ENCODE measurements at places on chromosomes 11 and 22.

DNA sequence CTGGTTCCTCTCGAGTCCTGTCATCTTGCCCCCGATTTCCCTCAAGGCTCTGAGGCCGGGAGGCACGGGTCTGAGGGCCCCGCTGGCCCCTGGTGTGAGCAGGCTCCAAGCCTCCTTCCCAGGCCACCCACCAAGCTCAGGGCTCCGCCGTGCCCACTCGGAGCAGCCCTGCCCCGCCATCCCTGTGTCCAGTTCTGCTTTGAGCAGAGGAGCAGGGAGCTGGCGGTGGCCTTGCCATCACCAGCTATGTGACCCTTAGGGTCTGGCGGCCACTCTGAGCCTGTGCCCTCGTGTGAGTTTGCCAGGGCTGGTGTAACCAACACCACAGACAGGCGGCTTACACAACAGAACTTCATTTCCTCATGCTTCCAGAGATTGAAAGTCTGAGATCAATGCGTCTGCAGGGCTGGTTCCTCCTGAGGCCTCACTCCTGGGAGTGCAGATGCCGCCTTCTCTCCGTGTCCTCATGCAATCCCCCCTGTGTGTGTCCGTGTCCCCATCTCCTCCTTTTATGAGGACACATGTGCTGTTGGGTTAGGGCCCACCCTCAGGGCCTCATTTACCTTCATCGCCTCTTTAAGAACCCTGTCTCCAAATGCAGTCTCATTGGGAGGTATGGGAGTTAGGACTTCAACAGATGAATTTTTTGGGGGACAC, 36.5 kb upstream of the CELSR1 start:
- H3K4me3 ChIP-seq = no peak overlapping the region
- no peak overlapping the region for H3K27ac ChIP-seq
- peaks cover 17% of the 10 kb centered on the region for H3K4me1 ChIP-seq
- DNase-seq = no peak

DNA sequence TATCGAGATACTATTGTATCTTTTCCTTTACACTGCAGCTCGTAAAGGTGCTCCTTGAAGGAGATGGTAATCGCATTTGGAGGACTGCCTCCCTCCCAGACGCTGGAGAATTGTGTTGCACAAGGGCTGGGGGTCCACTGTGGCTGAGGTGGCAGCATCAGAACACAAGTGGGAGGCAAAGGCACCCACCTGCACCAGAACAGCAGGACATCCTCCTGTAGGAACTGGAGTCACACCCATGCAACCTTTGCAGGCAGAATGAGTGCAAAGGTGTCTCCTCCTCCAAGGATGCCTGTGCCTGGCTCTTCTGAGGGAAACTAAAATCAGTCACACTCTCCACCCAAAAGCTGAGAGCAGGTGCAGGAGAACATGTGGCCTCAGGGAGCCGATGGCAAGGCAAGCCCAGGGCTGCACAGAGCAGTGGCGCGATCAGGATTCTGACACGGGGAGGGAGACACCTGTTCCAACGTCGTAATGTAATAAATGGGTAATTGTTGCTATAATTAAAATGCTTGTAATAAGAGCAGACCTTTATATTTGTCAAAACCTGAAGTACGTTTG, 1501.4 kb downstream of the TBC1D22A start:
- H3K27ac ChIP-seq = no peak overlapping the region
- DNase-seq = no peak
- H3K4me1 ChIP-seq = no peaks in the 10 kb centered on the region
- no peaks in the 10 kb centered on the region for H3K27me3 ChIP-seq
- no peak overlapping the region for H3K4me3 ChIP-seq
- no peaks in the 10 kb centered on the region for H3K36me3 ChIP-seq

DNA sequence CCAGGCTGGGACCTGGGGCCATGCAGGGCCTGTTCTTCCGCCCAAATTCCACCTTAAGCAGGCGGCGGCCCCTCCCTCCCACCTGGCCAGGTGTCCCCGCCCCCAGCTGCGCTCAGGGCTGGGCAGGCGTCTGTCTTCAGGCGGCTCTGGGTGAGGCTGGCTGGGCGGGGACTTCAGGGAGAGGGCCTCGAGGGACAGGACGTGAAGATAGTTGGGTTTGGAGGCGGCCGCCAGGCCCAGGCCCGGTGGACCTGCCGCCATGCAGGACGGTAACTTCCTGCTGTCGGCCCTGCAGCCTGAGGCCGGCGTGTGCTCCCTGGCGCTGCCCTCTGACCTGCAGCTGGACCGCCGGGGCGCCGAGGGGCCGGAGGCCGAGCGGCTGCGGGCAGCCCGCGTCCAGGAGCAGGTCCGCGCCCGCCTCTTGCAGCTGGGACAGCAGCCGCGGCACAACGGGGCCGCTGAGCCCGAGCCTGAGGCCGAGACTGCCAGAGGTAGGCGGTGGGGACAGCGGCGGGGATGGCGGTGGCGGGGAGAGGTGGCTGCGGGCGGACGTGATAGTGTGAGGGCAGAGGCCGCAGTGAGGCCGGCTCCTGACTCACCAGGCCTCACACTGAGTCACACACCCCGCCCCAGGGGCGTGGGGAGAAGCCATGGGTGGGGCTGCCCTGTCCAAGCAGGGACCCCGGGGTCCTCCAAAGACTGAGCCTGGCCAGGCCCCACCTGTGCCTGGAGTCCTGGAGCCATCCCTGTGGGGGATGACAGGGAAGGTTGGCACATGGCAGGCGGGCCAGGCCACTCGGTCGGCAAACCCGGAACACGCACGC, at the start of gene PKP3:
PKP3 (plus strand) TSS at position 176 of the 824 bp plus-strand sequence; CDS start at position 260, 84 bp downstream.
- H3K4me1 ChIP-seq = peaks cover 31% of the 10 kb centered on the region
- H3K27me3 ChIP-seq = no peaks in the 10 kb centered on the region
- H3K4me3 ChIP-seq = peak within 1 kb of the TSS; percentile 14
- H3K27ac ChIP-seq = no peak within 1 kb of the TSS
- no peaks in the 10 kb centered on the region for H3K36me3 ChIP-seq
- peak; percentile 91 for DNase-seq

DNA sequence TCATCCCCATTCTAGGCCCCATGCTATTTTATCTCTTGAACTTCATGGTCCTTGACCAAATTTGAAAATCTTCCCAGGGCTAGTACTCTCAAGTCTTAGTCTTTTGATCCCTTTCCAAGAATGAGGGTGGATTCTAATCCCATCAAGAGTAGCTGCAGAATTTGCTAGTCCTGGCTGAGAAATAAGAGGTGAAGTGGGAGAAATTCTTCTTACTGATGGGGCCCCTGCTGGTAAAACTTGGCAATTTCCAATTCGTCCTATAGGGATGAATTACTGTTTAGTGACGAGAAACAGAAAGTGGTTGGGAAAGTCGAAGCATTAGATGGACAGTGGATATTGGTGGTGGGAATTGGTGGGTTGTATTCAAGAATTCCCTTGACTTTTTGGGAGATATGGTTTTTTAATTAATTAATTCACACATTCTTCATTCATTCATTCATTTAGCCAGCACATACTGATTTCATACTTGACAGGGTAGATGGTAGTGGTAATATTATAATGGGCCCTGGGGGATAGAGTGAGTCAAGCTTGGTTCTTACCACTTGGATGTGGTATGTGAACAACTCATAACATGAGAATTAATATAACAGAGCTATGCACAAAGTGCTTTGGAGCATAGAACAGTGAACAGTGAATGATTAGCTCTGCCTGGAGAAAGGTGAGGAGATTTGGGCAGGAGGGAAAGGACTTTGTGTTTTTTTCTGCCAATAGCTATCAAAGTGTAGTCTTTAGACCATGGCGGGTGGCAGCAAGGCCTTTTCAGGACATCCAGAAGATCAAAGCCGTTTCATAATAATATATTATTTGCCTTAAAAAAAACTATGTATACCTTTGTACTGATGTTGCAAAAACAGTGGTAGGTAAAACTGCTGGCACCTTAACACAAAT, 103.8 kb downstream of the STIM1 start:
- H3K36me3 ChIP-seq = no peaks in the 10 kb centered on the region
- DNase-seq = no peak
- no peaks in the 10 kb centered on the region for H3K27me3 ChIP-seq
- no peak overlapping the region for H3K4me3 ChIP-seq

- no peaks in the 10 kb centered on the region for H3K4me1 ChIP-seq
- no peak overlapping the region for H3K4me3 ChIP-seq
- DNase-seq = no peak
- no peaks in the 10 kb centered on the region for H3K36me3 ChIP-seq
- H3K27ac ChIP-seq = no peak overlapping the region
- H3K27me3 ChIP-seq = no peaks in the 10 kb centered on the region
Observed at GRCh38 chr11:32081901-32082300, 9.0 kb upstream of the RCN1 start.

GRCh38 chr11:98155696-98156095, 865.1 kb upstream of the CNTN5 start:
- H3K27me3 ChIP-seq = no peaks in the 10 kb centered on the region
- H3K36me3 ChIP-seq = no peaks in the 10 kb centered on the region
- no peaks in the 10 kb centered on the region for H3K4me1 ChIP-seq
- H3K27ac ChIP-seq = no peak overlapping the region

DNA sequence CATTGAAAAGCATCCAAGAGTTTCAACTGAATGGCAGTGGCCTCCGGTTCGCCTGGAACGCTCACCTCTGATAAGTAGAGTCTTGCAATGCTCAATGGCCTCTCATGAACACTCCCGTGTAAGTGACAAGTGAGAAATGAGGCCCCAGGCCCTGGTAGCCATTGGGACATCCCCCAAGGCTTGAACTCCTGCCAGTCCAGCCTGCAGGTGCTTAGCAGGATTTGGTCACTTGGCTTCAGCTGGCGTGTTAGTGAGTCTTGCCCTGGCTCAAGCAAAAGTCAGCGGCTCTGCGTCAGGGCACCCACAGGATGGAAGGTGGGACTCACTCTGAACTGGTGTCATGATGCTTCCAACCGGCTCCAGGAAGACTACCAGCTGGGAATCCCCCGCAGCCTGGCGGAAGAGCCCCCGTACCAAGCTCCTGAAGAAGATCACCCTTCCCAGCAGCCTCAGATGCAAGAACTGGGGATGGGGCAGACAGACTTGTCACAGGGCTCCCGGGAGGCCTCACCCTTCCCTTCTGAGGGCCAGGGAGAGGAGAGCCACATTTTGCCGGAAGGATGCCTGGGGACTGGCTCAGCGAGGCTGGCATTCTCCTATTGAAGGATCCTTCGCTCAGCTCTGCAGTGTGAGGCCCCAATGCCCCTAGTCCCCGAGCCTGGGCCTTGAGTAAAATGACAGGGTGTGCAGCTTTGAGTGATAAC, 19.3 kb downstream of the MB start:
- peaks cover 12% of the 10 kb centered on the region for H3K4me1 ChIP-seq
- no peaks in the 10 kb centered on the region for H3K36me3 ChIP-seq
- no peaks in the 10 kb centered on the region for H3K27me3 ChIP-seq
- no peak overlapping the region for H3K27ac ChIP-seq
- H3K4me3 ChIP-seq = no peak overlapping the region

All from thyroid gland (tissue), 4 donors.